ENCODE measurements at places on chromosomes 16 and 17. TPM values are rescaled to one million over a fixed set of nuclear protein-coding genes. Genes with fewer than 3 reads are reported as not detected.
A peak's percentile ranks its signal among the peaks of the same experiment; 100 is the strongest.

GRCh38 chr17:68399638-68400403, 57.5 kb downstream of the WIPI1 start:
- DNase-seq = no peak

- DNase-seq = no peak
Measured at GRCh38 chr17:1146561-1147265, 33.1 kb downstream of the ABR start.

GRCh38 chr16:31458073-31458843, 1.0 kb upstream of the ARMC5 start:
- DNase-seq = peak; percentile 76

DNA sequence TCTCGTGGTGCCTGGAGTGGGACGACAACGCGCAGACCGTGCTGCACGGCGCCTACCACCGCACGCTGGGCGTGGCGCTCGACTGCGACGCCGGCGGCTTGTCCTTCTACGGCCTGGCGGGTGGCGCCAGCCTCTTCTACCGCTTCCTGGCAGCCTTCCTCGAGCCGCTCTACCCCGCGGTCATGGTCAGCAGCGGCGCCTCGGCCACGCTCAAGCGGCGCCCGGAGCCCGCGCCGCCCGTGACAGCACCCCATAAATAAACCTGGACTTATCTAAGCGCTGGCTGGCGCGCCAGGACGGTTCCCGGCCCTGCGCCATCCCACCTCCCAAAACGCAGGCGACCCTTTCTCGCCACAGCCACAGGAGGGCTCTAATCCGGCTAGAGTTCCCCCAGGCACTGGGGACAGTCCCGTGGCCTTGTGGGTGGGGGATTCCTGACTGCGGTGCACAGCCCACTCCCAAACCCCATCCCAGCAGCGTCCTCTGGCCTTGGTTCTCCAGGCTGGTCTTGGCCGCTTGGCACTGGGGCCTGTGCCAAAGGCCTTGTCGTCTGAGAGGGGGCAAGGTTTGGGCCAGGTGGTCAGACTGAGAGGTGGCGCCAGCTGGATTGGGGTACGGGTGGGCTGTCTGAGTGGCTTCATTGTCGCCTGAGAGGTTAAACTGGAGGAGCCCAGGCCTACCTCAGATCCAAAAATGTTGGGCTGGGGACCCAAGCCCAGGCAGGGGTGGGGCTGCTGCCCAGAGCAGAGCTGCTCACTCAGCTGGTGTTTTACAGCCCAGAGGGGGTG, 10.1 kb upstream of the SLC16A5 start:
- DNase-seq = peak; percentile 93

The ARHGAP23 gene
- 74.4 TPM for total RNA-seq

The KRTAP3-2 gene
- not detected for total RNA-seq

All from upper lobe of left lung (tissue), 6 donors.